NCI-H774 (cell line): ENCODE measurements at places on chromosomes 2 and 18.

- no peak for DNase-seq
These were observed 680 bp downstream of the TTN start for GRCh38 chr2:178806543-178806942.

- DNase-seq: peak; percentile 30
These were observed 117.6 kb downstream of the SMAD7 start for GRCh38 chr18:48832938-48833700.

DNA sequence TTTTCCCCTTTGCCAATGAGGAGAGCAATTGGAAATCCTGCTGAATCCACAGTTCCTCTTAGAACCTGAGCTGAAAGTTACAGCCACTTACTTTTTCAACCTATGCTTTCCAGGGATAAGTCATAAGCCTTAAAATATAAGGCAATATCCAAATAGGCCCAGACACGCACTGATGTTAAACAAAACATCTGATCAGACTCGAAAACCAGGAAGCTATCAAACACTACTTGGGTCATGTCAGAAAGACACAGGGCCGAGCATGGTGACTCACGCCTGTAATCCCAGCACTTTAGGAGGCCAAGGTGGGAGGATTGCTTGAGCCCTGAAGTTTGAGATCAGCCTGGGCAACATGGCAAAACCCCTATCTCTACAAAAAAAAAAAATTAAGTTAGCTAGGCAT is 192.1 kb downstream of the SP3 start:
- no peak for DNase-seq

GRCh38 chr2:196435189-196435588 is 204.3 kb upstream of the CCDC150 start:
- DNase-seq: no peak

DNA sequence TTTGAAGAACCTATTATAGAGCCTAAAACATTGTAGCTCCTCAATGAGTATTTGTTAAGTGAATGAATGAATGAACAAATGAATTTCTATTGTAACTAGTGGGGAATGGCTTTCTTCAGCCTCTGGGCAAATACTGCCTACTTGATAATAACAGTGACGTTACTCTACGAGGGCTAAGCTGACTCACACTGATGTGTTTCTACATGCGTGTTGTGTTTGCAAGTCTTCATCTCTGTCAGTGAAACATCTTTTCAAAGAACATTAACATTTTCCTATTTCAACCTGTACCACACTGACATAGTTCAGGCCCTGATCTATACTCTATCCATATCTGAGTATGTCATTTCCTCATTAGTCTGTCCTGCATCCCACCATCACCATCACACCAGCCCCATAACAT is 319.9 kb upstream of the ACVR2A start:
- no peak for DNase-seq

- DNase-seq: no peak
These were observed 442 bp upstream of the OTOF start for GRCh38 chr2:26478366-26478765.

GRCh38 chr2:143697744-143698143 is 568.5 kb downstream of the ARHGAP15 start:
- DNase-seq: no peak

DNA sequence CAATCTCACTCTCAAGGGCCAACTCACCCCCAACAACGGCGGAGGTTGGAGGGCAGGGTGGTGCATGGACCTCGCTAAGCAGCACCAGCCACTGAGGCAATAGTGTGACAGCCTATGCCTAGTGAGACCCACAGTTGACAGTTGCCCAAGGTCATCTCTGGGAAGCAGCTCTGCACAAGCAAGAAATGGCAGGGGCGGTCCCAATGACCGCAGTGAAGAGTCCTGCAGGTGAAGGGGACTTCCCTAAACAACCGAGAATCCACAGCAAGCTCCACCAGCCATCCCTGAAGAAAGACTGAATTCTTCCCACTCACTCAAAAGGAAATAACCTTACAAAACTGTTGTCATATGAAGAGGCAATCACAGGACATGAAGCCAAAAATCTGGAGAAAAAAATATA is 313.4 kb upstream of the ID2 start:
- DNase-seq: no peak

GRCh38 chr2:3356799-3357198 is 20.8 kb downstream of the EIPR1 start:
- no peak for DNase-seq

DNA sequence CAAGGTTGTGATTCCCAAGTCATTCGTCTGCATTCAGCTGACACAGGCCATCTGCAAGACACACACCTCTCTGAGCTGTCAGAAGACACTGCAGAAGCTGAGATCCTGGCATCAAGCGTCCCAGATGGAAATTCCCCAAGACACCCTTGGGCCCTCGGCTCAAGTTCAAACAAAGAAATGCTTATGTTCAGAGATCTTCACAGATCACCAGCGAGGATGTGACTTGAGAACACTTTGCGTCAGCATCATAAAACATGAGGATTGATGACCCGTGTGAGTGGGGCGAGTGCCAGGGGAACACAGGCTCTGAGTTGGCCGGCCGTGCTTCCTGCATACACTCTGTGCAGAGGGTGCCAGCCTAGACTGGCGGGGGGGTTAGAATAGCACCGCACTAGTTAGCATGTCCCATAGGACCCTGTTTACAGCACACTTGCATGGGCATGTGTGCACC is 36.8 kb downstream of the KCNIP3 start:
- no peak for DNase-seq

GRCh38 chr2:213046431-213046830 is 105.0 kb downstream of the IKZF2 start:
- DNase-seq: no peak

GRCh38 chr2:195296490-195296889 is 360.5 kb upstream of the SLC39A10 start:
- DNase-seq: no peak

GRCh38 chr2:70759446-70759845 is 8.6 kb downstream of the ADD2 start:
- no peak for DNase-seq

GRCh38 chr2:200373973-200374416 is 67.5 kb downstream of the SPATS2L start:
- peak; percentile 42 for DNase-seq

- no peak for DNase-seq
These were observed 141.5 kb upstream of the MYCN start for GRCh38 chr2:15798701-15799431.

GRCh38 chr18:8348051-8348720 is 261.1 kb upstream of the RAB12 start:
- DNase-seq: peak; percentile 10

DNA sequence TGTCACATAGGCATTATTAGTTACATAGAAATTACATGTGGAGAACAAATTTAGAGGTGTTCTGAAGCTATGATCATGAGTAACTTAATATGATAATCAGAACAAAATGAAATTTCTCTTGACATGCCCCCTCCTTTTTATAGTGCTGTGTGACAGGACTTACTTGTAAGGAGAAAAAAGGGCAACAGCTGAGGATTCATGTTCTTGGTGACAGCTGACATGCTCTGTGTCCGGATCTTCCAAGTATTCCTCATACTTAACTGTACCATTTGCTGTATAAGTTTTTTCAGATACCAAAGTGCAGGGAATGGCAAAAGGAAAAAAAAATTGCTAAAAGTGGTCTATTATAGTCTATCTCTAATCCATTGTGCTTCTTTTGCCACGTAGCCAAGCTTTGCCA is 3.5 kb upstream of the MYL1 start:
- no peak for DNase-seq

DNA sequence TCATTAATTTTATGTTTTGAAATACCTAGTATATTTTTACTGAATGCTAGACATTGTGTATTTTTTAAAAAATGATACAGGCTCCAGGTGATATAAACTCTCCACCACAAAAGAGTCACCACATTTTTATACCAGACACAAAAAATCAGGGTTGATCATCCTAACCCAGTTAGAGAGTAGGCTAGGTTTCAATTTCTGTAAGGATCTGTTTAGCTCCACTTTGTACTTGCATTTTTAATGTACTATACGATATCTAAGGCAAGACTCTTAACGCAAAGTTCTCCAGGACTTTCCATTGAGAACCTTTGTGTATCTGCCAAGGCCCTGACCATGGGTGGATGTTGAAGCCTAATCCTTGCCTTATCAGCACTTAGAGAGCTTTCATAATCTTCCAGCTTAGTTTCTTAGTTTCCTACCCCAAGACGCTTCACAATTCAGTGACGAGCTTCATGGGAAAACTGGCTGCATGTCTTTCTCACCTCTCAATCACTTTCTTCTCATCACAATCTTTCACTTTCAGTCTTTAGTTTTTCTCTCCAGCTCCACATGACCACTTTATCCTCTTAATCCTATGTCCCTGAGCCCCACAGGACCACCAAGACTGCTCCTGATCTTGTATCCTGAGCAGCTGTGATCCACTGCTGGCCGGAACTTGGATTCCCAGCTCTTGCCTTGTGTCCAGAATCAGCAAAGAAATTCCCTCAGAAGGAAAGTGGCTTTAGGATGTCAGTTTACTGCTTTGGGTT is 635.8 kb downstream of the RNF144A start:
- no peak for DNase-seq

DNA sequence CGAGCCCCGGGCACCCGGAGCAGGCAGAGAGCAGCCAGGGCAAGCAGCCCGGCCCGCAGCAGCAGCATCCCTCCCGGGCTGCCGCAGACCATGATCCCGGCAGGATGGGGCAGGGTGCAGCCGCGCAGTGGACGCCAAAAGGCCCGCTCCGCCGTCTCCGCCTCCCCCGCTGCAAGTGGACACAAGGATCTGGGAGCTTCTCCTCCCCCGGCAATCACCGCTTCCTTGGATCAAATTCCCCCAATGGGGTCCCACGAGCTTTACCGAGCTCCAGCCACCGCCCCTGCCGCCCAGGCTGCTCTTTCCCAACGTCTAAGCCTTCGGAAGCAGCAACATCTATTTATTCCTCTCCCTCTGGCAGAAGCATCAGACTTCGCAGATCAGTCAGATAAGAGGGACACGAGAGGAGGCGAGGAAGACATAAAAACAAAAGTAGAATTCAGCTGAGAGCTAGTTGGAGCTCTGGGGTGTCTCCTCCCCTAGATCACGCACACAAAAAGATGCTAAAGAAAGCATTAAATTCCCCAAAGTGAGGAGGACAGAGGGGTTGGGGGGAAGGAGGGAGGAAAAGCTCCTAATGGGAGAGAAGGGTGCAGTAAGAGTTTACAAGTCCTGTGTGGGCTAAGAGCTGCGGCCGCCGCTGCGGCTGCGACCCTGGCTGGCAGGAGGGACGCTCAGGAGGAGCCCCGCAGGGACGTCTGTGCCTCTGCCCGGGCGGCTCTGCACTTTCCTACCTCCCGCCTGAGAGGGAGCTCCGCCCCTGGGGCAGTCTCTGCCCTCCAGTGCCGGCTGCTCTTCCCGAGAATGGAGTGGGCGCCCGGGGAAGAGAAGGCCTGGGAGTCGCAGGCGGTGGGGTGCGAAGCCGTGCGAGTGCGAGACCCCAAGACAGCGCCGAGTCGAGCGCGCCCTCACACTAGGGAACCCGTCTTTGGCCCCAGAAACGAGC is at the start of gene FRZB:
Gene FRZB (minus strand): TSS at position 177 of the 946 bp plus-strand sequence. CDS start 85 bp downstream, at position 92.
- DNase-seq: no peak

GRCh38 chr2:77034445-77034844 is 487.7 kb downstream of the LRRTM4 start:
- no peak for DNase-seq

GRCh38 chr2:214193943-214194342 is 216.9 kb upstream of the VWC2L start:
- DNase-seq: no peak

- DNase-seq: no peak
These were observed 38.6 kb downstream of the MLPH start for GRCh38 chr2:237525559-237526157.

- DNase-seq: no peak
These were observed 203.3 kb downstream of the SNTG2 start for GRCh38 chr2:1153920-1154319.

GRCh38 chr2:120766470-120767351 is 31.0 kb downstream of the GLI2 start:
- no peak for DNase-seq

- DNase-seq: no peak
These were observed 248.9 kb downstream of the PAX3 start for GRCh38 chr2:222049946-222050345.

- DNase-seq: no peak
These were observed 250.6 kb downstream of the CYP26B1 start for GRCh38 chr2:71897137-71897480.

DNA sequence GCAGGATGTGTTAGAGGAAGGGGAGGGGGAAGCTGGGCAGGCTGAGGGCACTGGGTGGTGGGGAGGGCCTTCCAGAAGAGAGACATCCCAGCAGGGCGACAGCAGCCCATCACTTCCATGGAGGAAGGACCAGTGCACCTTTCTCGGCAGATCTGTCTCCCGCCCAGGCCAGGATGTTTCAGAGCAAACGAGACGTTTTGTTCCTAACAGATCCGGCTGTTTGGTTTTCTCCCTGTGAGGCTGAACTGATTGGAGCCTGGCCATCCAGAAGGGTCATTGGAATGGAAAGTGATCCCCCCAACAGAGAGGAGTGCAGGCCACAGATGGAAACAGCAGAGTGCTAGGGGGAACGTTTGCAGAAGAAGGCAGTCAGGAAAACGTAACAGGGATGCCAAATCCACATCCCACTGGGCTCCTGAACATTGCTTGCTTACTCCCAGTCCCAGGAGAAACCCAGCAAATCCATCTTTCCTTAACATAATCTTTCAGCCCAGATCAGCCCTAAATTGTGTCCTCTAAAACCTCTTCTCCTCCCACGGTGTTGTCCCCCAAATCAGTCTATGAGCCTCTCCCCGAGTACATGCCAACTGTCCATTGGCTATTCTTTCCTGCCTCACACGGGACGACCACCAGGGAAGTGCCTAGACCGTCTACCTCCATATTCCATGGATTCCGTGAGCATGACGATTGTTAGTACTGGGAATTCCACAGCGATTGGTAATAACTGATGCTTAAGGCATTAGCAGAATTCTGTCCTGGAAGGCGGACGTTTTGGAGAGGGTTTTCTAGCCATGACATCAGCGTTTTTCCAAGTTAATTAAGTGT is 126.8 kb downstream of the SEPTIN10 start:
- DNase-seq: no peak

DNA sequence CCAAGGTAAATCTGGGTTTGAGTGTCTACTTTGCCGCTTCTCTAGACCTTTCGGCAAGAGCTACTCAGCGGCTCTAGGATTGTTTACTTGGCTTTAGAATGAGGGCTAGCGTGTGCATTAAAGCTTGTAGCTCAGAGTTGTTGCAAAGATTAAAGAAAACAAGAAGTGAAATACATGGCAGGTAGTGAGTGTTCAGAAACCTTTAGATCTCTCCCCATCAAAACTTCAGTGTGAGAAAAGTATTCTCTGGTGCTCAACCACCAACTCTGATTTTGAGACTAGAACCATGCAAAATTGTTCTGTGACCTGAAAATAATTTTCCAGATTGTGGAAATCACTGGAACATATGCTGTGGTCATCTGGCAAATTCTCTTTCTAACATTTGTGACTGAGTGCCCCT is 512.0 kb downstream of the CMPK2 start:
- DNase-seq: no peak

DNA sequence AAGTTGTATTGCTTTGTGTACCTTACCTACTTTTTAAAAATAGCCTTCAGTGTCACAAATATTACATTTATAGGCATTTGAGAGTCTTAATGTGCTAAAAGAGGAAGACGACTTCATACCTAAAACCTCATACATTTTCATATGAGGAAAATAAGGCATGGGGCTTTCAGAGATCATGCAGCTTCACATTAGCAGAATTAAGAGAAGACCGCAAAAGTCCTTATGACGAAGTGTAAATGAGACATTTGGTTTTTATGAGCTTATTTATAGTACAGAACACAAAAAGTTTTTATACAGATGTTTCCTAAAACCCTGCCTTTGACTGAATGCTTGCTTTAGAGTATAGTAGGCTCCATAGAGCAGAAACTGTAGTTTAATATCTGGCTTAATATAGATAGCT is 10.1 kb upstream of the CCDC138 start:
- no peak for DNase-seq
